Endodermal cell (in vitro differentiated cells): ENCODE measurements at places on chromosomes 4 and X.
A peak's percentile ranks its signal among the peaks of the same experiment; 100 is the strongest.

DNA sequence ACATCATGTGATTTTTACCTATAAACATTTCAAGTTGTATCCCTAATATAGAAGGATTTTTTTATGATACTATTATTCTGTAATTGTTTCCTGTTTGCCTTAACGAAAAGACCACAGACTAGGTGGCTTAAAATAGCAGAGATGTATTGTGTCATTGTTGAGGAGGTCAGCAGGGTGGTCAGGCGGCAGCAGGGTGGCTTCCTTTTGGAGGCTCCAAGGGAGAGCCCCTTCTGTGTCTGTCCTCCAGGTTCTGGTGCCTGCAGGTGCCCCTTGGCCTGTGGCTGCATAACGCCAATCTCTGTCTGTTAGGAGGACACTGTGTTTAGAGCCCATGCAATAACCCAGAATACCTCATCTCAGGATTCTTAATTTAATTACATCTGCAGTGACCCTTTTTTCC, 118.1 kb downstream of the TBL1X start:
- no peak for DNase-seq

DNA sequence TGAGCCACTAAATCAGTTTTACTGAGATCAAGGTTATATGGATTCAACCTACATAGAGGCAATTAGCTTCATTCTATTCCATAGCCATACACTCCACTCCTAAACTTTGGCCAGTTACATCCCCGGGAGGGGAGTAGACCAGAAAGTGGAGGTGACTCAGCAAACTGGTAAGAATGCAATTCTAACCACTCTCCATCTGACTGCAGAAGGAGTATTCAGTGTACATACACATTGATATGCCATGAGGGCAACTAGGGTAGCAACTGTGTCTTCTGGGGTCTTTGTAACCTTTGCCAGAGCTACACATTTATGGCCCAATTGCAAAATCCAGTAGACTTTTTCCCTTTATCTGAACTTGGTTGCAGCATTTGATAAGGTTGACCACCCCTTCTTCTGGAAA, 7.6 kb downstream of the SLC25A43 start:
- no peak for DNase-seq

GRCh38 chr4:140874056-140874455, 117.9 kb upstream of the TBC1D9 start:
- no peak for DNase-seq

DNA sequence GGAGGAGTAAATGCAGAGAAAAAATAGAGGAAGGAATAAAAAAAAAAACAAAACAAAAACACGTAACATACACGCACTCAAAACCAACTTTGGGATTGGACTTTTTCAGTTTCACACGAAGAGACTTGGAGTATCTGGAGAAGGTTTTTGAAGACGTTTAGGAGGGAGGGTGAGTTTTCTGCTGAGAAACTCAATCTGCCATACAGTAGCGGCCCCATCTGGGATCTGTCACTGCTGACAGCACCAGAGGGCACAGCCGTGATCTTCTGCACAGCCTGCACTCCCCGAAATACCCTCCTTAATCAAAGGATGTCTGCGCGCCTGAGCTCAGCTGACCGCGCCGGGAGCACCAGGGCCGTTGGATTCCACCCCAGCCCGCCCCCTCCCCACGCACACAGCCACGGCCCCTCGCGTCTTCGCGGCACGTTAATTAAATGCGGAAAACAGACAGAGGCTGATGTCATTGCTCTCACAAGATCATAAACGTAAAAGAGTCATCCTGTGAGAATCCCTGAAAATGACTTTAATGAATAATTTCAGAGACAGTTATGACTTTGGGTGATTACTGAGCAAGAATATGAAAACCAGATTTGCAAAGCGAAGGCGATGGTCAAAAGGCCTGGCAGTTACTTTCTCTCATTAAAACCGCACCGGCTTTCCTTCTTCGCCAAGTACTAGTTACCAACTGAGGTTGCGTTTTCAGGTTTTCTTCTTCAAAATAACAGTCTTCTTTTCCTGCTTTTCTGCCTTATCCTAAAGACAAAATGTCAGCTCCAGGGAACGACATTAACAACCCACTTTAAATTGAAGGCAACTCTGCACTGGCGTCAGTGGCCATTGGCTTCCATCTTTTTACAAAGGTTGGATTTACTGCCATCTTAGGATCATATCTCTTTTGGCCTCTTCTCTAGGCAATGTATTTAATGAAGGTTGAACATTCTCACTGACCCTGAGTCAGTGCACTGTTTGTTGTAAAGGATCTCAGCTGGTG, 10.6 kb downstream of the HAND2 start:
- DNase-seq = no peak

DNA sequence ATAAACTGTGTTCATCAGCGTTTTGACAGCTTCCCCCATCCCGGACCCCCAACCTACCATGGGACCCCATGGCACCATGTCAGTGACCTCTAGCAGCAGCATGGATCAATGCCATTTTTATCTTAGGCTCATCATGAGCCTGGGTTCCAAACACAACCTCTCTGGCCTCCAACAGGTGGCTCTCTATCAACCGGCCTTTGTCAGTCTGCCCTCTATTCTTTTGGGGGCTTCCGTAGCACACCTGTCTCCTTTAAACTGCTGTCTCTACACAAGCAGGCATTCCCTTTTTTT, 721 bp upstream of the TMEM150C start:
- peak; percentile 57 for DNase-seq

- no peak for DNase-seq
These were observed 10.7 kb downstream of the ATP8A1 start for GRCh38 chr4:42646013-42646784.

GRCh38 chr4:72779241-72779640, 210.2 kb upstream of the ADAMTS3 start:
- DNase-seq = no peak

GRCh38 chrX:10356979-10357378, 200.2 kb downstream of the CLCN4 start:
- no peak for DNase-seq

DNA sequence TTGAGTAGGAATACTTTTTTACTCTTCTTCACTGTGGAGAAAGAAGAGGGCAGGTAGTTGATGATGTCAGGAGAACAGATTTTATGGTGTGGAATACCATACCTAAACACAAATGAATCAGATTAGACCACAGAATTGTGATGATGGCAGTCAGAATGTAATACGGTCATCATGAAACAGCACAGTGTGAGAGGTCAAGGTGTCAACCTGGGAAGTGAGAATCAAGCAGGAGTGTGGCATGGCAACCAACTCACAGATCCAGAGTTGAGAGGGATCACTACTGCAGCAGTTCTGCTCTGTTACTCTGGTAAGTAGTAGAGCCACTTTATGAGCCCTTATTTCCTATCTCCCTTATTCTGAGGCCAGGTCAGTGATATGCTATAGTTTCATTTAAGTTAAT, 27.7 kb downstream of the METTL14 start:
- DNase-seq = no peak

- DNase-seq = no peak
These were observed 402.4 kb upstream of the NDST4 start for GRCh38 chr4:115515772-115516171.

- DNase-seq = no peak
These were observed 73.7 kb downstream of the NCAPG start for GRCh38 chr4:17884511-17884910.

GRCh38 chrX:49878128-49878833, 1.0 kb upstream of the USP27X start:
- DNase-seq = peak; percentile 44

DNA sequence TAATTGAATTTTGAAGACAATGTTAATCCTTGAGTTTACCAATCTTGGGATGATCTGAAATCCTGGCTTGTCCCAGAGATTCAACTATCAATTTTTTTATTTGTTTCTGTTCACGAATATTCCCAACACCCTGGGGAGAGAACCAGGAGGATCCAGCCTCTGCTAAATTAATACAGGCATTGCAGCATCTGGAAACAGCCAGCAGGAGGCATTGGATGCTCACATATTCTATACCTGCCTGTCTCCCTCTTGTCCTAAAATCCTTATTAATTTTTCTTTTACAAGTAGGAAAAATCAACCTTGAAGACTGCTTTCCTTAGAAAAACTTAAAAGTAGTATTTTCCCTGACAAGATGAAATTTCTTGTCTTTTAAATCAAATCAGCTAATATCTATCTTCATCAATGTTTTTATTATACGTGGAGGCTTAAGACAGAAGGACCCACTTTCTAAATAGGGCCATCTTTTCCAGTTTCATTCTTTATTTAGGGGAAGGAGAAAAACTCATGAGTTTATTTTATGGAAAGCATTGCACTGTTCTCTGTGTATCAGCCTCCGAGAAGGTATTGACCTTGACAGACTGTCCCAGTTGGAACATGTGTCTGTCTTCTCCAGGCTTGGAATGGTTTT, 102.4 kb downstream of the CLNK start:
- DNase-seq = peak; percentile 69

- DNase-seq = no peak
These were observed 33.9 kb downstream of the SHROOM4 start for GRCh38 chrX:50780144-50780543.

GRCh38 chr4:183823434-183823833, 81.7 kb upstream of the STOX2 start:
- no peak for DNase-seq

GRCh38 chr4:184503869-184504300, 29.5 kb upstream of the IRF2 start:
- DNase-seq = no peak

GRCh38 chr4:185352741-185353140, 43.0 kb downstream of the LRP2BP start:
- no peak for DNase-seq

GRCh38 chrX:154359362-154360154, 14.9 kb downstream of the FLNA start:
- no peak for DNase-seq

GRCh38 chr4:164871673-164872072, 5.3 kb upstream of the APELA start:
- no peak for DNase-seq

DNA sequence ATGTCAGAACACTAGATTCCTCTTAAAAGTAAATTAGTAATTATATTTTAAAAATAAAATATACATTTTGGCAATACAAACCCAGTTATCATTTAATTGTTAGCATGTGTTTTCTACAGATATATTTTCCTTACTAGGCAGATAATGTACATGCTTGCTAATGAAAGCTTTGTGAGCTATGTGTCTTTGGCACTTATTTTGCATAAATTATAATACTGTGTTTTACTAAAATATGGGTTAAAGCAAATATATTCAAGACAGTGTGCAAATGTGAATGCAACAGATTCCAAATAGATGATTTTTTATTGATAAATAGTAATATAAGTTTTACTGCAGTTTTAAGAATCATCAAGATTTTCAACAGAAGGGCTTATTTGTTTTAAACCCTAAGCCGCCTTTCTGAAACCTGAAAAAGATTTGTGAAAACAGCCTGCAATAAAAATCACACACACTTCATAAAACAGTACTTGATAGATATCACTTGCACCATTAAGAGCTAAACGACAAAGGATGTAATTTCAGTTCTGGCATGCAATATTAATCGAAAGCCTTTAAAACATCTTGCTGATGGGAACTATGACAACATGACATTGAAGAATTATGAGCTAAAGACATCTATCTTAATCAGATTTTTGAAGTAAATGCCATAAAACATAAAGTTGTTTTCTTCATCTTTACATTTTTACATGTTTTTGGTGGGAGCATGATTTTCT, 333.3 kb downstream of the DCTD start:
- DNase-seq = no peak

GRCh38 chrX:73851014-73852009, 288.3 kb downstream of the CHIC1 start:
- no peak for DNase-seq

DNA sequence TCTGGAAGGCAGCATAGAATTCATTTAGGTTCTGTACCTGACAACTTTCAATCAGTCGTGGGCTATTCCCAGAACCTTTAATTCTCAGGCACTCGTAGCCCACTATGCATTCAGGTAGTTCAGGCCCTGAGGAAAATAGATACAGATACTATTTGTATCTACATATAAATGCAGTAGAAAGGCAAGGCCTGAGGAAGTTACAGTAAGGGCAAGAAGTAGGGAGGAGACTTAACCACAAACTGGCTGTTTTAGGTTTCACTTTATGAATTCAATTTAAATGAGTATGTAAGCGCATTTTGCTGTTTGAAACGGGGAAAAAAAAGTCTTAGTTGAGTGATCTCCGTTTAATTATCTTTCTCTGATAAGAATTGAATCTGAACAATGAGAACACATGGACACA, 529.4 kb upstream of the ATOH1 start:
- DNase-seq = no peak

- DNase-seq = no peak
These were observed 64.4 kb downstream of the SHROOM3 start for GRCh38 chr4:76499461-76499860.

DNA sequence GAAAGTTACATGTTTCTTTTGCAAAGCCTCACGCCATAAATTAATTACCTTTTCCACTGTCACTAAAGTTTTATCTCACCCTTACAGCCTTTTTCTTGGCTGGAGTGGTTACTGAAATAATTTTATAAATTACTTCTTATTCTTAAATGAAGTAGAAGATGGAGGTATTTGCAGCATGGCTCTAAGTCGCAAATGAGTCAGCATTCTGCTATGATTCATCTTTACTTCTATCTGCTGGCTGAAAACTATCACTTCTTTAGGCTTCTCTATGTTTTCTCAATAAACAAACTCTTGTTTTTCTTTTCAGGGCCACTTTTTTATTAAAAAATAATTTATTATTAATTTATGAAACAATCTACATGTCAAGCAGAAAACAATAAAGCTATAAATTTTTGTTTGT, 210.2 kb upstream of the GYPA start:
- no peak for DNase-seq

GRCh38 chr4:145868637-145869409, 69.8 kb downstream of the ZNF827 start:
- no peak for DNase-seq

DNA sequence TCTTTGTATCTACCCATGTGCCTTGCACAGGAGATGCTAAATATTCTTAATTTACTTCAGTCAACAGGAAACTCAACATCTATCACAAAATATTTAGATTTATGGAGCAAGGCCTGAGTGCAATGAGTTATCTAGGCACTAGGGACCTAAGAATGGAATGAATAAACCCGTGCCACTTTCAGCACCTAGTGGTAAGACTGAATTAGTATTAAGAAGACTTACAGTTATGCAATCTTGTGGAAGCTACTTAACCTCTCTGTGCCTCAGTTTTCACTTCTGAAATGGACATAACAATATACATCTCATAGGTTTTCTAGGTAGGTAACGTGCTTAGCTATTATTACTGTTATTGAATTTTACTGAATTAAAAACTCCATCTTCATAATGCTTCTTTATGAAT, 144.6 kb upstream of the MAP3K15 start:
- no peak for DNase-seq

DNA sequence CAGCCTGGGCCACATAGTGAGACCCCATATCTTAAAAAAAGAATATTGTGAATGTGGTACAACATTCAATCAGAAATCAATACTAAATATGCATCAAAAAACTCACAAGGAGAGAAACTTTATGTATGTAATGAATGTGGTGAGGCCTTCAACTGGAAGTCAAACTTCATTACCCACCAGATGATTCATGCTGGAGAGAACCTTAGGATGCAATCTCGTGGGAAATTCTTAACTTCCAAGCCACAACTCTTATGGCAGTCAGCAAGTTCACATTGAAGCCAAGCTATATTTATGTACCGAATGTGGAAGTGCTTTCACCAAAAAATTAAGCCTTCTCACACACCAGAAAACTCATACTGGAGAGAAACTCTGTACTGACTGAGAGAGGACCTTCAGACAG, 84.5 kb upstream of the UXT start:
- DNase-seq = no peak
